Activated naive CD4-positive, alpha-beta T cell treated with anti-CD3 and anti-CD28 coated beads, Interleukin-2, amount 50 U/mL, for 16 hours (primary cell): ENCODE measurements at places on chromosomes 1 and 21.

DNA sequence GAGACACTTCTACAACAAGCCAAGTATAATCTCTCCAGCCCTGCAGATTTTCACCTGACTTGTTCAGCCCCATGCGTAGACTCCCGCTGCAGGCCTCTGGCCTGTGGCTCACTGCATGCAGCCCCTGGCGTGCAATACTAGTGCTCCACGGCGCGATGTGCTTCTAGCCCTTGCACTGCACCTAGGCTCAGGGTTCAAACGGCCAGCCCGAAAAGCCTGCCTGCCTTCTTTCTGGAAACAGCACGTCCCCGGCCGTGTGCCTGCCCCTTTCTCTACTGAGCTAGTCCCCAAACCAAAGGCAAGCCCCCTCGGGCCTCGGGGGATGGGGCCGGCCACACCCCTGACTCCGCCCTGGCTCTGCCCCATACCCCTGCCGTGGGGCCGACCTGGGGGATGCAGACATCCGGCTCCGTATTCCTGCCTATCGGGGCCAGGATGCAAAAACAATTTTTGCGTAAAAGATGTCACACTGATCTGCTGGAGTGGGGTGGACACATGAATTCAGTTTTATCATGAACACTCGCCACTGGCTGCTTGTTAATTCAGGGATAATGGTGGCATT, 26.3 kb upstream of the TRAPPC10 start:
- no peak for DNase-seq

DNA sequence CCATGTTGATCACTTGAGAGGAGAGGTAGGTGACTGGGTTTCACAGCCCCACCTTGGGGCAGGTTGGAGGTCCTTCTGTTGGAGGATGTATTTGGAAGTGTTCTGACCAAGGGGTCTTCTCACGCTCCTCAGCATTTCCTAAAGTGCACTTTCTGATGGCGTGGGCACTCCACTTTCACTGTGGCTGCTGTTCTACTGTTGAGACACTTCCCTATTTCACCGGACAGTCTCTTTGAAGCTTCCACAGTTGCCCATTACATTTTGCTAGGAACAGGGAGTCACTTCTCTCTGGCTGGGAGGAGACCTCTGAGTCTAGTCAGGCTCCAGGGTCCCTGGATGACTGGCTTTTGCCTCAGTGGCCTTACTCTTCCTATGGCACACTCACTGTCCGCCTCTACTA, 180.0 kb upstream of the LMO4 start:
- no peak for DNase-seq

- no peak for DNase-seq
These were observed 7.1 kb downstream of the SLC37A1 start for GRCh38 chr21:42520628-42521253.

DNA sequence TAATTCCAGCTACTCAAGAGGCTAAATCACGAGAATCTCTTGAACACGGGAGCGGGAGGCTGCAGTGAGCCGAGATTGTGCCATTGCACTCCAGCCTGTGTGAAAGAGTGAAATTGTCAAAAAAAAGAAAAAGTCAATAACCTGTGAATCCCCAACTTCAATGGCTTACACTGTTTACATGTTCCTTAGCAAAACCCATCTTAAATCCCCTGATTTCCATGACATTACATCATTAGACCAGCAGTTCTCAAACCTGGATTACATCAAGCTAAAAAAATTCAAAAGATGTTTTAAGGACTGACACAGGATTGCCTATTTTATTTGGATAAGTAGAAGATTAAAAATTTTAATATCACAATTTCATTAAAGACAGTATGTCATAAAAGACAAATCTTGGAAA, 12.4 kb downstream of the GPBP1L1 start:
- DNase-seq = no peak

GRCh38 chr21:14688412-14688811, 142.3 kb upstream of the SAMSN1 start:
- DNase-seq = no peak
